ENCODE measurements at places on chromosomes 6 and 20.

DNA sequence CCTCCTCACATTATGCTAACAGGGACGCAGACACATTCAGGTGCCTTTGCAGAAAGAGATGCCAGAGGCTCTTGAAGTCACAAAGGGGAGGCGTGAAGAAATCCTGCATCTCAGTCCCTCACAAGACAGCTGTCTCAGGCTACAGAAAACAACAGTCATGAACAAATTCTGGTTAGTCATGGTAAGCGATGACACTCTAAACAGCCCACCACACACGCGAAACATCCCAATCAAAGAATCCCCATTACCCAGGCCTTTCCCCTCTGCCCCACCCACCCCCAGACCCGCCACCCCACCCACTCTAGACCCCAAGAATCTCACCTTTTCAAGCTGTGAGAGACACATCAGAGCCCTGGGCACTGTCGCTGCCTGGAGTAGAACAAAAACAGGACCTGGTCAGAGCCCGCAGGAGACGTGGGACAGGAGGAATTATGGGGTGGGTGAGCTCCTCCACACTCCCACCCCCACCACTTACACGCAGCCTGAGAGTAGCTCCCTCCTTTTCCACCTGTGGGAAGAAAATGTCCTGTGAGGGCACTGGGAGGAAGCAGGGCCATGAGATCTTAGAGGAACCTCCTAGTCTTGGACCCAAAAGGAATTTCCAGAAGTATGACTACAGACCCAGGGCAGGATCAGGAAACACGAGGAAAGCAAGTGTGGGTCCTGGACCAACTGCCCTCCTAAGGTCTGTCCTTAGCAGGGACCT lies 2.7 kb downstream of the HLA-B start:
- DNase-seq: no peak

- no peak for DNase-seq
Observed at GRCh38 chr6:157226026-157226625, 97.2 kb downstream of the TMEM242 start.

- DNase-seq: no peak
Observed at GRCh38 chr6:105072798-105073199, 107.0 kb downstream of the POPDC3 start.

DNA sequence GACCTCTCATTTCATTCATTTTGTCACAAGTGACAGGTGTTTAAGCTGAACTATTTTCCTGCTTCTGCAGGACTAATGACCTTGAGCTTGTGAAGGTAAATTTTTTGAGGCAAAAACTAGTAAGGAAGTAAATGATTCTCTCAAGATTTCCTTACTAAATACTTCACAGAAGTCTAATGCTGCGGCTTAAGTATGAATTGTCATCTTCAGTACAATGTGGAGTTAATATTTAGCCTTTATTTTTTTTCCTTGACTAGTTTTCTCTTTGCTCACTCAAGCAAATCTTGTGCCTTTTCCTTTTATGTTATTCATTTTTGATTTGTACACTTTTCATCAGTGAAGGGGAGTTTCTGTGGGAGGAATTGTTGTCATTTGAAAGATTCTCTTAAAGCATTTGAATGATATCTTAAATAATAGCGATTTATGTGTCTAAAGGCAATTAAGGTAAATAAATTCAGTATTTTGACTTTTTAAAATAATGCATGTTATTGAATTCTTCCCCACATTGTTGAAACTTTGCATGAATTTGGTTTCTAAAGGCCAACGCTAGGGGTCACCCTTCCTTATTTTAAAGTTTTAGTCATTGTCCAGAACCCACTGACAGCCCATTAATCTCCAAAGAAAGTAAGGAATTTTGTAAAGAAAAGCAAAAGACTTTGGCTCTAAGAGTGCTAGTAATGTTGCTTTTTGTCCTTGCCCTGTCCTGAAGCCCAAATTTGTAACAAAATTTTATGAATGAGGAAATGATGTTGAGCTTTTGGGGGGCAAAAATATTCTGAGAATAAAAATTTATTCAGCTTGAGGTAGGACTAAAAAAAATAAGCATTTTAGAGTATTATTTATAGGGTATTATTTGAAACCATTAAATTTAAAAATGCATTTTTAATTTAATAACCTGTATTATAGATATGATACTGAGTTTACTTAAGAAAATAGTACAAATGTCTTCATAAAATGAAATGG lies 157.4 kb upstream of the LAMA2 start:
- peak; percentile 50 for DNase-seq

DNA sequence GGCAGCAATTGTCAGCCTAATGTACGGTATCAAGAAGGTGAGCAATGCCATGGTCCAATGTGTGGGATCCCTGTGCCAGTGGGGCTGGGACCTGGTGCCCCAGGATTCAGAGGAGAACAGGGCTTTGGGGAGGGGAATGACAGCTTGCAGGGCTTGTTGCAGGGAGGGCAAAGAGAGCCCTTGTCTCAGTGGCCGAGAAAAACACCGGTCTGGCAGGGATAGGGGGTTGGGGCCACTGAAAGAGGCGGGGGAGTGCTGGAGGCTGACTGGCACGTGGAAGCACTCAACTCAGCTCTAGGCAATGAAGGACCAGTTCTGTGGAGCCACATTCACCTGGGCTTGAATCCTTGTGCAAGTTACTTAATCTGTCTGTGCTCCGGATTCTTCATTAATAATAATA lies 3.5 kb upstream of the MUCL3 start:
- DNase-seq: no peak

DNA sequence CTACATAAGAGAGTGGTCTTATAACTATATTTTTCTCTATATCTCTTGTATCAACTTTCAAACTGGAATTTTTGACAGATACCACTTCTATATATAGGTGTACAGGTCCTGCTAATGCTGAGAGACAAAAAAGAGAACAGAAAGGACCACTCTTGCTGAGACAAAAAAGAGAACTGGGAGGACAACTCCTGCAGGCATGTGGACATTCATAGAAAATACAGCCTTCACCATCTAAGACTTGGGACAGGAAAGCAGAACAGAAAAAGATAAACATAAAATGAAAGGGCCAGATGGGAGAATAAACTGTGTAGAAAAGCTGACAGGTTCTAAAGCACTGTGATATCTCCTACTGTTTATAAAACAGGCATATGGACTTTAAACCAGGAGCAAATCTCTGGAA lies 541.0 kb upstream of the ADGRB3 start:
- DNase-seq: no peak

DNA sequence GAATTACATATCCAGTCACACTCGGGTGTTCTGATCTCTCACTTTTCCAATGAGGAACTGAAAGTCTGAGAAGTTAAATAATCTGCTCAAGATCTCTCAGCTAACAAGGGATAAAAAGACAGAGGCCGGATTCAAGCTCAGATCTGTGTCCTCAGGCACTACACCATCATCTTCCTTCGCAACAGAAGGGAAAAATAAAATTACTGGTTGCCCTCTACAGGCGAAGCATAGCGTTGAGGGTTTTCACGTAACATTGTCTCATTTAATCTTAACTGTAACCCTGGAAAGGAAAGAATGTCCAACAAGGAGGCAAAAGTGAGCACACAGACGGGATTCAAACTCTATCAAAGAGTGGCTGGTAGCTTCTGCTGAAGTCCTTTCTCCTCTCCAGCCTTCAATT lies 67.8 kb upstream of the ANKEF1 start:
- DNase-seq: no peak

DNA sequence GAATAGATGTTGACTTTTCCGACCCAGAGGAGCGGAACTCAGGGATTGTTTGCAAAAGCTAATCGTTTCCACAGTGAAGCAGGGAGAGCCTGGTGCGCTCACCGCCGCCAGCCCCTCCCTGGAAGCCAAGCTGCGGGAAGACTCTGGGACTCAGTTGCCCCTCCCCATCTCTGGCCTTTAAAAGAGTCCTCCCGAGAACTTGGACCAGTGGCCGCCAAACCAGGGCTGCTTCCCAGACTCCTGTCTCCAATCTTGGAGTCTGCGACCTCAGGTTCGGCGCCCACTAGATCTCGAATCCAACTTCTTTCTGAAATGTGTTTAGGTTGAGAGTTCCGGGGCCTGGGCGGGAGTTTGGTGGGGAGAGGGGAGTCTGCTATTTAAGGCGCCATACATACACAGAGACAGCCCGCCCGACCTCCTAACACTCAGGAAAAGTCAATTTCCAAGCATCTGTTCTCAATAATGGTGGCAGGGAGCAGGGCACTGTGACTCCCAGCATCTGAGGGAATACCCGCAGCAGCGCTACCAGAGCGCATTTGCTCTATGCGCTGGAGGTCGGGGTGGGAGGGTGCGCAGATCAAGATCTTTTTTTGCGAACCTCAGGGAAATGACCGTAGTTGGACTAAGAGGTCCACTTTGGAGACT lies 800 bp upstream of the GRIK2 start:
- no peak for DNase-seq

- peak; percentile 1 for DNase-seq
Observed at GRCh38 chr6:27957516-27957915, 475 bp downstream of the OR2B6 start.

- DNase-seq: no peak
Observed at GRCh38 chr6:50836231-50836630, 17.6 kb downstream of the TFAP2B start.

DNA sequence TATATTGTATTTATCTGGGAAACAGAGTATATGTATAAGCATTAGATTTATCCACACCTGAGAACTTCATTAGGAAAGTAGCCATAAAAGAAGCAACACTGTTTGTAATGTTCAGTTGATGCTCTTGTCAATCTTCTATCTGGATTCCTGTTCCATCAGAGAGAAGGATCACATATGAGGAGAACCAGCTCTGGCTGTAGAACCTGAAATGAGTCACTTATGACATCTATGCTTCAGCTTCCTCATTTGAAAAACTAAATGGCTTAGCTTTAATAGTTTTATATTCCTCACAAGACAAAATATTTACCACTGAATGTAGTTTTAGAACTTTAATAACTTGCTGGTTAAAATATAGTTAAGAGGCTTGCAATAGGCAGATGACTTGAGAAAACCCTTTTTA lies 144.7 kb downstream of the TASP1 start:
- no peak for DNase-seq

DNA sequence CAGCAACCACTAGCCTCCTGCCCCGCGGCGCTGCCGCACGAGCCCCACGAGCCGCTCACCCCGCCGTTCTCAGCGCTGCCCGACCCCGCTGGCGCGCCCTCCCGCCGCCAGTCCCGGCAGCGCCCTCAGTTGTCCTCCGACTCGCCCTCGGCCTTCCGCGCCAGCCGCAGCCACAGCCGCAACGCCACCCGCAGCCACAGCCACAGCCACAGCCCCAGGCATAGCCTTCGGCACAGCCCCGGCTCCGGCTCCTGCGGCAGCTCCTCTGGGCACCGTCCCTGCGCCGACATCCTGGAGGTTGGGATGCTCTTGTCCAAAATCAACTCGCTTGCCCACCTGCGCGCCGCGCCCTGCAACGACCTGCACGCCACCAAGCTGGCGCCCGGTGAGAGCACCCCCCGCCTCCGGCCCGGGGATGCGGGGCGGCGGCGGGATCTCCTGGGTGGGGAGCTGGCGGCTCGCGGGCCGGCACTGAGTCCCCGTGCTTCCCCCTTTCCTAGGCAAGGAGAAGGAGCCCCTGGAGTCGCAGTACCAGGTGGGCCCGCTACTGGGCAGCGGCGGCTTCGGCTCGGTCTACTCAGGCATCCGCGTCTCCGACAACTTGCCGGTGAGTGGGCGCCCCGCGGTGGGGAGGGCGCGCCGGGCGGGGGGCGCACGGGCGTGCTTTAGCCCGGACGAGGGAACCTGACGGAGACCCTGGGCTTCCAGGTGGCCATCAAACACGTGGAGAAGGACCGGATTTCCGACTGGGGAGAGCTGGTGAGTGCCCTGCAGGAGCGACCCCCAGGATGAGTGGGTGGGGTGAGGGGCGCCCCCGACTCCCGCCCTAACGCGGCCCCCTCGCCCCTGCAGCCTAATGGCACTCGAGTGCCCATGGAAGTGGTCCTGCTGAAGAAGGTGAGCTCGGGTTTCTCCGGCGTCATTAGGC lies 585 bp downstream of the PIM1 start:
- peak; percentile 67 for DNase-seq

DNA sequence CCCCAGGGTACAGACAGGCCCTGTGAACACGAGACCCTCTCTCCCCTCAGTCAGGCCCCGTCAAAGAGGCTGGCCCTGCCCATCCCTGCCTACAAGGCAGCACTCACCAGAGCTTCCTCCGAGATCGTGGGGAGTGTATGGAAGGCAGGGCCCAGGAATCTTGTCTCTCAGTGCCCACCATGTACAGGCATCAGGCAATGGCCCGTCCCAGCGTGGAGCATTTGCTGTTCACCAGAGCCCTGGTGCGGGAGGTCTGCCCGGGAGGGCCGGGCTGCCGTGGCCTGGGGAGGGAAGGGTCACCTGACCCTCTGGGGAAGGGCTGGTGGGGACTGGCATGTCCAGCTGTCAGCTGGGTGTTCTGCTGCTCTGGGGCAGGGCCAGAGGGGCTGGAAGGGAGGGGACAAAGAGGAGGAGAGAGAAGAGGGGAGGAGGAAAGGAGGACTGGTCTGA lies at the start of gene IP6K3:
Gene IP6K3, minus strand, starts transcription at position 255 of the 450 bp plus-strand sequence. CDS start 11,429 bp downstream, outside the sequence.
- no peak for DNase-seq

DNA sequence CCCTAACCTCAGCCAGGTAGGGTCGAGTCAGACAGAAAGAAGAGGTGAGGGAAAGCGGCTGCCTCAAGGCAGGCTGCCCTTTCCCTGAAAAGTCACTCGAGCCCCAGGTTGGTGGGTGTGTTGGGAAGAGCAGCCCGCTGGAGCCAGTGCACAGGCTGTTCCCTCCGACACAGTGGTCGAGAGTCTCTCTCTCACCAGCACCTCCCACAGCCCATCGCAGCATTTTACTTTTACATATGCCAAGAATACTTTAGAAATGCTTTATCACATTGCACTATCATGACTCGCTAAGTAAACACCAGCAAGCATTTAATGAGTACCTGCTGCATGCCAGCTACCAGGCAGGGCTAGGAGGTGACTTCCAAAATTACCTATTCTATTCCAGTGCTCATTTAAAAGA lies 1.7 kb downstream of the PRPH2 start:
- DNase-seq: no peak

DNA sequence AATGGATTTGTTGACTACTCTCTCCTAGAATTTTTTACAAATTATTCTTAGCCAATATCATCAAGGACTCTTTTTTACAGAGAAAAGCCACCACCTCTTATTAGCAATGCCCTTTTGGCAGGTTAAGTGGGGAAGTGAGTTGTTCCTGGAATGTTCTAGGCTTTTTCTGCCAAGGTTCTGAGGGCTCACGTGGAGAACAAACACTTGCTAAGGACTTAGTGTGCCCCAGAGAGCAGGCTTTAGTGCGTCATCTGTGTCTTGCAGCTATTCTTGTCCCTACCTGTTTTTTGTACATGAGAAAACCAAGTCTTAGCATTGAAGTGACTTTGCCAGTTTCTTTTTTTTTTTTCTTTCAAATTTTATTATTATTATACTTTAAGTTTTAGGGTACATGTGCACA lies 33.5 kb downstream of the CFAP61 start:
- DNase-seq: no peak

Data from left kidney (tissue), 8 donors.